ENCODE measurements at places on chromosomes 2 and 18.

- DNase-seq, result no peak
These were observed 23.9 kb downstream of the SESTD1 start for GRCh38 chr2:179240481-179241451.

GRCh38 chr2:263774-264492 is at the start of gene SH3YL1:
Gene SH3YL1 (minus strand): TSS chr2:264032. CDS start chr2:263984, 48 bp downstream.
- peak; percentile 32 for DNase-seq

DNA sequence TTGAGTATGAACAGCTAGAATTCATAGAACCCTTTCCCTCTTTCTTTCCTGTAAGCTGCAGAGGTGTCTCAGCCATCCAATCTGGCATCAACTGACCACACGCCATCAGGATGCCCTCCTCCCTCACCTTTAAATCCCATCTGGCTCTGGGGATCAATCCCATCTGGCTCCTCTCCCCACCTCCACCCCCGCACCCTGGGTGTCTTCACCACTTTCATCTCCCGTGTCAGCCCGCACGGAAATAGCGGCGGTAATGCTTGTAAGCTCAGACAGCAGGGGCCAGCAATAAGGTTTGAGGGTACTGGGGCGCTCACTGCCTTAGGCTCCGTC is 508 bp upstream of the TUBA4B start:
- no peak for DNase-seq

GRCh38 chr2:11853197-11853588 is 106.8 kb downstream of the LPIN1 start:
- no peak for DNase-seq

DNA sequence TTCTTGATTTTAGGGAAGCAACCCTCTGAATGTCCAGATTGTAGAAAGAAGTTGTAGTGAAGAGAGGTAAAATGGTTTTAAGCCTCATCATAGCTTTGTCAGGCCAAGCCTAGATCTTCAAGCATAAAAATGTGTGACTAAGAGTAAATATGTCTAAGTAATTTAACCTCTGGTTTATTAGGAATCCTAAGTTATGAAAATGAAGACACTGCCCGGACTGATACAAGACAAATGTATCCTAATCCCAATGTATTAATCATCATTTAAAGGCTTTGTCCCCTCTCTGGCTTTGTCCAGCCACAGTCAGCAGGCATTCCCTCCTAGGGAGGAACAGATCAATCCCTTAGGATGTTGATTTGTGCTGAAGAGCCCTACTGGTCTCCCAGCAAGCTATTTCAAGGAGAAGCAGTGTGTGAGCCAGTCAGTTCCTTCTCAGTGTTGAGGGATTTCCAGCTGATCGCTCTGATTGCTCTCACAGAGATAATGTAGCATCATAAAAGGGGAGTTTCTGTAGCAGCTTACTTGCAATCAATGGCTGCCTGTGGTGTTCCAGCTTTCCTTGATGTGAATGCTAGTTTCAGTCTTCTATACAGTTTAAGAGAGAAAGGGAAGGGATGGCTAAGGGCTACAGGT is 796.1 kb downstream of the EPHA4 start:
- DNase-seq, result no peak

GRCh38 chr2:120396861-120397811 is 51.2 kb downstream of the INHBB start:
- DNase-seq, result no peak

- no peak for DNase-seq
These were observed 71.2 kb upstream of the AFF3 start for GRCh38 chr2:100213595-100213994.

GRCh38 chr2:58137221-58137620 is 90.6 kb downstream of the VRK2 start:
- no peak for DNase-seq
